ENCODE measurements at places on chromosomes 12 and 14. TPM values are rescaled to one million over a fixed set of nuclear protein-coding genes. Genes with fewer than 3 reads are reported as not detected.
A peak's percentile ranks its signal among the peaks of the same experiment; 100 is the strongest.

DNA sequence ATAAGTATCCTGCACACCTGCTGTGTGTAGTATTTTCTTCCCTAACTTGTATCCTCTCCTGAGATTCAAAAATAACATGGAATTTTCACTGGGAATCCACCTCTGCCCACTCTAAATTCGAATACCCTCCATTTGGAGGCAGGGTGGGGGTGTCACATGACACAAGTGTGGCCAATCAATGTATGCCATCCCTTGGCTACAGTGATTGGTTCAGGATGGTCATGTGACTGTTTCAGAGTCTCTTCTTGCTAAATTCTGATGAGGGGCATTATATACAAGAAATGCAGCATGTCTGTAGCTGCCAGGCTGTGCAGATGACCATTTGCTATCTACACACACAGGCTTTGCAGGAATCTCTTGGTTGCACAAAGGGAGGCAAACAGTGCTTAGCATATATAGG, 86.8 kb upstream of the TMEM132C start:
- no peaks in the 10 kb centered on the region for H3K4me1 ChIP-seq
- H3K36me3 ChIP-seq = no peaks in the 10 kb centered on the region
- H3K27ac ChIP-seq = no peak overlapping the region
- H3K4me3 ChIP-seq = no peak overlapping the region
- DNase-seq = no peak

- no peak overlapping the region for H3K4me3 ChIP-seq
- DNase-seq = no peak
- peaks cover 3% of the 10 kb centered on the region for H3K4me1 ChIP-seq
- no peak overlapping the region for H3K27ac ChIP-seq
- H3K27me3 ChIP-seq = no peaks in the 10 kb centered on the region
Observed at GRCh38 chr12:76379261-76379660, 31.0 kb upstream of the BBS10 start.

Gene ALDH6A1
- total RNA-seq = 15.1 TPM

DNA sequence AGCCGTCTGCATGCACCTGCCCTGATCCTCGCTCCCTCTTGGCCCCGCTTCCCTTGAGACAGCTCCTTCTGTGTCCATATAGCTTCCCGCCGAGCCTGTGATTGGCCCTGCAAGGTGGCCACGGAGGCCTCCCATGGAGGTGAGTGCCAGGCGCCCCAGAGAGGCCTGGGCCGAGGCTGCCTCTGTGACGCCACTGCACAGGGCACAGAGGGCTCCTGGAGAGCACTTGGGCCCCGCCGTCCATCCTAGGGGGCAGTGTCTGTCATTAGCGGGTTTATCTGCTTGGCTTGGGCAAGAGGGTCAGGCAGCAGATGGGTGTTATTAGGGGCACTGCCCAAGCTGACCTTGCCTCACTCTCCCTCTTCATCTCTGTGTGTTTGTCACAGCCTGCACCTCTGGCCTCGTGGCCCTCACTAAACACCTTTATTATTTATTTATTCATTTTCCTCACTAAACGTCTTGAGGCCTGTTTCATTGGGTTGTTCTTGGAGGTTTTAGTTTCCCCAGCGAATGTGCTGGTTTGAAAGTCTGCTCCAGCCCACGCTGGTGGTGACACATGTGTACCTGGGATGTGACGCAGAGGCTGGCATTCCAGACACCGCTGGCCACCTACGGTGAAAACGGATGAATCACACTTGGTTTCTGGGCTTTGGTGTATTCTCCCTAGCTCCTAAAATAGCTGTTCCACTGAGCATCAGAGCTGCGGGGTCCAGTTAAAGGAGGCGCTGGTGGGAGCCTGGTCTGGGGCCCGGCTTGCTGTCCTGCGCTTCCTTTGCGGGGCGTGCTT, 5.9 kb downstream of the ZFYVE21 start:
- peaks cover 8% of the 10 kb centered on the region for H3K4me1 ChIP-seq
- H3K36me3 ChIP-seq = peaks cover 3% of the 10 kb centered on the region
- no peak overlapping the region for H3K27ac ChIP-seq

GRCh38 chr14:99989032-99989431, 76.2 kb upstream of the EVL start:
- H3K27ac ChIP-seq = no peak overlapping the region
- no peaks in the 10 kb centered on the region for H3K36me3 ChIP-seq
- H3K27me3 ChIP-seq = no peaks in the 10 kb centered on the region
- peaks cover 2% of the 10 kb centered on the region for H3K4me1 ChIP-seq
- DNase-seq = no peak

GRCh38 chr14:68586896-68587751, 205.7 kb downstream of the ZFP36L1 start:
- H3K4me3 ChIP-seq = no peak overlapping the region
- peaks cover 17% of the 10 kb centered on the region for H3K4me1 ChIP-seq
- no peaks in the 10 kb centered on the region for H3K27me3 ChIP-seq
- no peaks in the 10 kb centered on the region for H3K36me3 ChIP-seq
- no peak overlapping the region for H3K27ac ChIP-seq

GRCh38 chr12:116361414-116362223, 84.1 kb upstream of the MED13L start:
- no peaks in the 10 kb centered on the region for H3K36me3 ChIP-seq
- peaks cover 5% of the 10 kb centered on the region for H3K4me1 ChIP-seq
- H3K27ac ChIP-seq = no peak overlapping the region
- no peaks in the 10 kb centered on the region for H3K27me3 ChIP-seq
- no peak for DNase-seq

- H3K27me3 ChIP-seq = no peaks in the 10 kb centered on the region
- no peak overlapping the region for H3K4me3 ChIP-seq
Observed at GRCh38 chr12:2841056-2841650, 6.3 kb upstream of the NRIP2 start.

Gene POTEG
- not detected for total RNA-seq

- H3K36me3 ChIP-seq = no peaks in the 10 kb centered on the region
- H3K4me3 ChIP-seq = no peak overlapping the region
- H3K4me1 ChIP-seq = no peaks in the 10 kb centered on the region
- no peak overlapping the region for H3K27ac ChIP-seq
Observed at GRCh38 chr14:67555518-67556090, 22.5 kb downstream of the PLEKHH1 start.

Gene LTBP2
- total RNA-seq = 26.7 TPM

GRCh38 chr14:50230401-50230700, 1.0 kb downstream of the SOS2 start:
- H3K36me3 ChIP-seq = no peaks in the 10 kb centered on the region
- DNase-seq = no peak
- peak overlapping the region; percentile 3 for H3K27ac ChIP-seq
- no peaks in the 10 kb centered on the region for H3K27me3 ChIP-seq
- H3K4me3 ChIP-seq = peak overlapping the region; percentile 88

DNA sequence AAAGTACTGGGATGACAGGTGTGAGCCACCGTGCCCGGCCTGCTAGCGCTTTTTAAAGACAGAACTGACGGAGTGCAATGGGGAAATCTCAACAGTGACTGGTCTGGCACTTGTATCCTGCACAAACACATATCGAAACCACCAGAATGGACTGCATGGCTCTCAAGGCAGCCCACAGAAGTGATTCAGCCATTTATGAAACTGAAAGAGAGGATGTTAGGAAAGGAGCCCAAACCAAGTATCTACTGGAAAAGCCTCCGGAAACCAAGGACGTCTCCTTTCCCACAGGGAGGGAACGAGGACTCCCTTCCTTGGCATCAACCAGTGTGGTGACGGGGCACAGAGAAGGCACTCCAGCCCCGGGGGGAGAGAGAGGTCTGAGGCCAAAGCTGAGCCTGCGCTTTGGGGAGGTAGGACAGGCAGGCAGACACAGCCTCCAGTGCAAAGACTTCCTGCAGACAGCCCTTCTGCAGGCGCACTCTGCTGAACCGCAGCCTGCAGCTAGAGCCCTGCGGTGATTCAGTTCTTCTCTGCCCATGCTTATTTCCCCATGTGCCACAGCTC, 16.5 kb downstream of the SLC15A4 start:
- H3K4me1 ChIP-seq = peaks cover 6% of the 10 kb centered on the region
- H3K4me3 ChIP-seq = no peak overlapping the region
- no peak for DNase-seq
- no peaks in the 10 kb centered on the region for H3K27me3 ChIP-seq
- H3K27ac ChIP-seq = no peak overlapping the region
- H3K36me3 ChIP-seq = peaks cover 24% of the 10 kb centered on the region

- DNase-seq = peak; percentile 93
- H3K27ac ChIP-seq = peak overlapping the region; percentile 95
- H3K36me3 ChIP-seq = no peaks in the 10 kb centered on the region
- H3K4me1 ChIP-seq = peaks cover 45% of the 10 kb centered on the region
- no peaks in the 10 kb centered on the region for H3K27me3 ChIP-seq
Observed at GRCh38 chr14:68547305-68548193, 245.3 kb downstream of the ZFP36L1 start.

Gene GZMB
- total RNA-seq = not detected

DNA sequence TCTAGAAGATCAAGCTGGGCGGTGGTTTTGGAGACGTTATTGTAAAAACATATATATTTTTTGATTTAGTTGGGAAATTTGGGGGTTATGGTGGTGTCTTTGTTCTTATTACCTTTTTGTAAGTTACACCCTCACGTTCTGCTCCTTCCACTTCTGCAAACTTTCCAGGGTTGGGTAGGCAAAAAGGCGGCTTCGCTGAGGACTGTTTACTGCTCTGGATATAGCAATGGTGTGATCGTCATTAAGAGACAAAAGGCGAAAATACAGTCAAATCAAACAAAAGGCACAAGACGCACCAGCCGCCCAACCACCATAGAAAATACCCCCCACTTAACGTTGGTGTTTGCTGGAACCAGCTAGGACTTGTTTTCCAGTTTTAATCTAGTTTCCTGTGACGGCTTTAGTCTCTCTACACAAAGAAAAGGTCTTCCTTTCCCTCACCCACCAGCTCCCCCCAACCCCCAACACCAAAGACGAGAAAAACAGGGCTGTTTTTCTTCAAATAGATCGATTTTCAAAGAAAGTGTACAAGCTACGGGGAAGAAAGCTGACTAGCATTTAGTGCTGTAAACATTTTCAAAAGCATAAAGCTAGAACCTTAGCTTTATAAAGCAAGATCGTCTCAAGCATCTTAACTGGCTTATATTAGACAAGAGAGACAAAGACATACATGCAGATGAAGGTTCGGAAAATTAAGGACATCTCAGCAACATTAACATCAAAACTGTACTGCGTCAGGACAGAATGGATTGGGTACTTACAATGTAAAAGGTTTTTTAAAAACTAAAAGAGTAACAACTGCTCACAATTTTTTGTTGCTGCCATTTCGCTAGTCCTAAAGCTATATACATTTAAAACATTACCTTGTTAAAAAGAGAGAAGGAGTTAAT, 2.0 kb upstream of the SETD1B start:
- DNase-seq = peak; percentile 45
- H3K4me1 ChIP-seq = peaks cover 31% of the 10 kb centered on the region
- peaks cover 5% of the 10 kb centered on the region for H3K36me3 ChIP-seq
- H3K27me3 ChIP-seq = no peaks in the 10 kb centered on the region

Gene TEX52
- not detected for total RNA-seq

DNA sequence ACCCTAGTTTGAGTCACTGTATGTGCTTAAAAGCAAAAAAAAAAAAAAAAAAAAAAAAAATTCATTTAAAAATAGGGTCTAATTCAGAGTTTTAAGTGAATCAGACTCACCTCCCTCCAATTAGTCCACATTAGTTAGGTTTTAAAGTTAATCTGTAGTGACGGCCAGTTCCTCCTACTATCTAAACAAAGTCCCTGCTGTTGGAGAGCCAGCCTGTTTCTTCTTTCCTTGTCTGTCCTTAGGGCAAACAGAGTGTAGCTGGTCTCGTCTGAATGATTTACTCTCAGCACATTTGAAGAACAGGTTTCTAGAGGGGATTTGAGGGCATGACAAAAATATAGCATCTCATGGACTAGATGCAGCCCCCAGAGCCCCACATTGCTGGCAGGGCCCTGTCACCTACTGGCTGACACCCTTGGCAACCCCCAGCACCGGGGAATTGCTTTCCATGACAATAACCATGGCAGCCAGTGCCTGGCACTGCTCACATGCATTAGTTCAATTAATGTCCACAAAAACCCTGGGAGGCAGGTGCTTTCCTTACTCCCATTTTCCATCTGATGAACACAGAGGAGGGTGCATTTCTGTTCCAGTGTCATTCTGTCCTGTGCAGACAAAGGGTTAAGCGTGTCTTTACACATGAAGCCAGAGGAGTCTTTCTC, 138.3 kb downstream of the PLXNC1 start:
- peaks cover 13% of the 10 kb centered on the region for H3K4me1 ChIP-seq
- no peak for DNase-seq
- H3K4me3 ChIP-seq = no peak overlapping the region
- no peak overlapping the region for H3K27ac ChIP-seq
- H3K27me3 ChIP-seq = peaks cover 3% of the 10 kb centered on the region
- no peaks in the 10 kb centered on the region for H3K36me3 ChIP-seq

- no peak overlapping the region for H3K27ac ChIP-seq
- H3K36me3 ChIP-seq = no peaks in the 10 kb centered on the region
- no peaks in the 10 kb centered on the region for H3K4me1 ChIP-seq
- no peak overlapping the region for H3K4me3 ChIP-seq
- DNase-seq = no peak
Observed at GRCh38 chr14:87864356-87865270, 128.4 kb downstream of the GALC start.

GRCh38 chr14:72849222-72849621, 44.7 kb downstream of the DPF3 start:
- no peak overlapping the region for H3K4me3 ChIP-seq
- H3K27ac ChIP-seq = no peak overlapping the region
- H3K36me3 ChIP-seq = peaks cover 2% of the 10 kb centered on the region
- no peak for DNase-seq
- no peaks in the 10 kb centered on the region for H3K27me3 ChIP-seq

GRCh38 chr12:98058213-98058612, 457.2 kb upstream of the TMPO start:
- H3K27me3 ChIP-seq = no peaks in the 10 kb centered on the region
- no peaks in the 10 kb centered on the region for H3K4me1 ChIP-seq
- H3K27ac ChIP-seq = no peak overlapping the region
- H3K4me3 ChIP-seq = no peak overlapping the region
- no peak for DNase-seq

Gene CLECL1
- not detected for total RNA-seq

GRCh38 chr12:52494100-52494499, 1.0 kb upstream of the KRT6A start:
- H3K4me1 ChIP-seq = no peaks in the 10 kb centered on the region
- H3K4me3 ChIP-seq = no peak overlapping the region
- H3K36me3 ChIP-seq = no peaks in the 10 kb centered on the region
- H3K27ac ChIP-seq = no peak overlapping the region
- DNase-seq = no peak

Gene SSPN
- 7.8 TPM for total RNA-seq

Gene AQP2
- total RNA-seq = not detected

DNA sequence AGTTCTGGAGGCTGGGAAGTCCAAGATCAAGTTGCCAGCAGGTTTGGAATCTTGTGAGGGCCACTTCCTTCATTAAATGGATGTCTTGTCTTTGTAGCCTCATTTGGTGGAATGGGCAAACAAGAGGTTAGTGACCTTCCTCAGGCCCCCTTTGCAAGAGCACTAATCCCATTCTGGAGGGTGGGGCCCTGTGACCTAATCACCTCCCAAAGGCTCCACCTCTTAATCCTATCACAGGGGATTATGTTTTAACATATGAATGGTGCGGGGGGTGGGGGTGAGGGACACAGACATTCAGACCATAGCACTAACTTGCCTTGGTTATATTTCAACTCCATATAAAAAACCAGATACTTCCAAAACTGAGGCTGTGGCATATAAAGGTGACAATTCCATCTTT, 59.9 kb upstream of the PPP4R3A start:
- no peaks in the 10 kb centered on the region for H3K4me1 ChIP-seq
- H3K4me3 ChIP-seq = no peak overlapping the region
- no peak for DNase-seq
- no peaks in the 10 kb centered on the region for H3K36me3 ChIP-seq

Measured in IMR-90 (cell line).